Lung (tissue), 17 donors: ENCODE measurements at places on chromosomes 7 and 10. TPM values are rescaled to one million over a fixed set of nuclear protein-coding genes. Genes with fewer than 3 reads are reported as not detected.

DNA sequence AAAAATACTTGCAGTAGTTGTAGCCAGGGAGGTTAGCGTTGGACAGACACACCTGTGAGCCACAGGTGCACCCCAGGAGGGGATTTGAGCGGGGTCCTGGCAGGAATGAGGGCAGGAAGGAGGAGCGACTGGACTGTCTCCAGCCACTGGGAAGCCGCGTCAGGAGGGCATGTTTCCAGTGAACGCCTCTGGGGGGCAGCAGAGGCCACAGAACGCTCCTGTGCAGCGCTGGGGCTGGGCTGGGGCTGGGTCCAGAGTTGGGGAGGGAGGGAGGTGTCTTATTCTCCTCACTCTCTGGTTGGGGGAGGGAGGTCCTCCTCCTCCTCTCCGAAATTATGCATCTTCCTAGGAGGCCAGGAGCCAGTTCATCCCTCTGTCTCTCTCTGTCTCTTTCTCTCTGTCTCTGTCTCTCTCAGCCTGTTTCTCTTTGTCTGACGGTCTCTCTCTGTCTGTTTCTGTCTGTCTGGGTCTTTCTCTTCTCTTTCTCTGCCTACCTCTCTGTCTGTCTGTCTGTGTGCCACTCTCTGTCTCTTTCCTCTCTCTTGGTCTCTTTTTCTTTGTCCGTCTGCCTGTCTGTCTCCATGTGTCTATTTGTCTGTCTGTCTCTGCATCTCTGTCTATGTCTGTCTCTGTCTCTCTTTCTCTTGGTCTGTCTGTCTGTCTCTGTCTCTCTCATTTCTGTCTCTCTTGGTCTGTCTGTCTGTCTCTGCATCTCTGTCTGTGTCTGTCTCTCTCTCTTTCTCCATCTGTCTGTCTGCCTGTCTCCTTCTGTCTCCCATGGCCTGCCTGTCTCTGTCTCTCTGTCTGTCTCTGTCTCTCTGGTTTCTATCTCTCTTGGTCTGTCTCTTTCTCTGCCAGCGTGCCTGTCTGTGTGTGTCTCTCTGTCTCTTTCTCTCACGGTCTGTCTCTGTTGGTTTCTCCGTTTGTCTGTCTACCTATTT is 9.9 kb upstream of the PSMG3 start:
- DNase-seq, result peak; percentile 68

GRCh38 chr7:74216361-74216761 is 6.6 kb downstream of the LAT2 start:
- no peak for DNase-seq

DNA sequence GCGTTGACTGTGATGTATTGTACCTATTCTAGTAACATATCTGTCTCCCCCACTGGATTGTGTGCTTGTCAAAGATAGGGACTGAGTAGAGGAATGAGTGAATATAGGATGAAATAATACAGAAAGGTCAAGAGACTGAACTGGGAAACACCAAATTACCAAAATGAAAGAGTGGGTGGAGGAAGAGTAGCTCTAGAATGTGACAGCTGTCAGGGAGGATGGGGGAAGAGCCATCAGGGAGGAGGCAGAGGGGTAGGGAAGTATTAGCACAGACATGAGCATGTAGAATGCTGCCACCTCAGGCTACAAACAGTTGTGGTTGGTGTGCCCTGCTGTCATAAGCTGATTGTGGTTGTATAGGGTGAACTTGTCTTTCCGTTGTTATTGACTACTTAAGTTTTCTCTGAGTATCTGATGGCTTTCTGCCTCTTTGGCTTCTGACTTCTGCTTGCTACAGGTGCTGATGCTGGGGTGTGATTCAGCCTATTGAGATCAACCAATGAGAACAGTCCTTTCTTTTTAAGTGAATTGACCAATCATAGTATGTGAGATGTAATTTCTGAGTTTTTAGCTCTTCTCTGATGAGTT is 5.6 kb downstream of the CCSER2 start:
- no peak for DNase-seq

- DNase-seq, result peak; percentile 72
Observed at GRCh38 chr7:20778063-20778721, 8.5 kb downstream of the SP8 start.

GRCh38 chr10:124493214-124493882 is 31.7 kb downstream of the LHPP start:
- no peak for DNase-seq

GRCh38 chr10:59561477-59562121 is 148.1 kb downstream of the SLC16A9 start:
- peak; percentile 29 for DNase-seq

- peak; percentile 23 for DNase-seq
Observed at GRCh38 chr10:101301111-101301731, 52.7 kb upstream of the BTRC start.

NT5C3A gene
- 48.1 TPM for total RNA-seq

STEAP1 gene
- total RNA-seq, result 3.2 TPM

DNA sequence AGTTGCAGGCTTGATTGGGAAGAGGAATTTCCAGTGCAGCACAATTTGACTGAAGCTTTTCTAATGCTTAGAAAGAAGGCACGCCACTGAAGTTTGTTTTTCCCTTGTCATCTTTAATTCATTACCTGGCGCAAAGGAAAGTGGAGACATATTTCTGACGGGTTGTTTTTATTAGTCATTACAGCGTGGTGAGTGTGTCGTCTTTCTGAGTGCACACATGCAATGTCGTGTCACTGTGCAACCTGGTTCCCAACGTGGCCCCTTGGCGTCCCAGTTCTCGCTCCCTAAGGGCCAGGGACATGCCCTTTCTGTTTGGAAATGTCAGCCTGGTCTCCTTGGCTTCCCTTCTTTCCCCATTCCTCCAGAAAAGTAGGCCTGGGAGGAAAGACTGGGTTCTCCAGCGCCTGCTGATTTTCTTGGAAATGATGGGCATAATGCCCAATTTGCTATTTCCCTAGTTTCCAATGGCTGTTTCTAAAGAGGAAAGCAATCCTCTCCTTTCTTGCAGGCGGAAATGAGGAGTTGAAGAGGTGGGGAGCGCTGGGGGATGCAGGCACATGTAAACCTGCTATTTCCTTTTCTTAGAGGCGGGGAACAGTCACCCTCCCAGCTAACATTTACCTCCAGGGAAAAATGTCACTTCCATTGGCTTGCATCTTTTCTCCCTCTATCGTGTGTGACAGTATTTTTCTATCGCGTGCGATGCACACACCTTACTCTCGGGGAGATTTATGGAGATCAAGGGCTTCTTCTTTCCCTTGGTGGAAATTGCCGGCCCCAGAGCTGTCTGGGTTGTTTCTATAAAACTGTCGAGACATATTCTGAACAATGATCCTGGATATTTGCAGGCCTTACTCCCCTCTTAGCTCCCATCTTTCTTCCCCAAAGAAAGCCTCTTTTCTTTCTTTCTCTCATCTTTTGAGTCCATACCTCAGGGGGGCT is 249.8 kb downstream of the ARHGAP12 start:
- peak; percentile 23 for DNase-seq

- no peak for DNase-seq
Observed at GRCh38 chr10:70270952-70271351, 12.9 kb downstream of the NPFFR1 start.

FAM20C gene
- total RNA-seq, result 86.9 TPM

DNA sequence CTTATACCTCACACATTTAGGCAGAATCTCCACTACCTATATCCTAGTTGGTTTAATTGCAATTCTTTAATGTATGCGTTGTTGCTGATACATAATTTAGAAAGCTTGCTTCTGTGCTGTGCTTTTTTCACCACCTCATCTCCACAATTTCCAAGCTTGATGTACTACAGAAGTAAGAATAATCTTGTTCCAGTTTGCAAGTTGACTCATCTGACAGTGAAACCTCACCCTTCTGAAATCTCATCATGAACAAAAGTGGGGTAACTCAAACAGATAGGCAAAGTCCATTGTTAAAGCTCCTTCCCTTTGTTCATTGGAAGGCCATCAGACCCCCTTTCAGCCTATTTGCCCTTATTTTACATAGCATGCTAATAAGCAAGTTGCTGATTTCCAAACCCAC is 13.6 kb downstream of the EIF4EBP2 start:
- DNase-seq, result no peak

- peak; percentile 81 for DNase-seq
Observed at GRCh38 chr7:2796358-2797352, 47.5 kb downstream of the GNA12 start.

DNA sequence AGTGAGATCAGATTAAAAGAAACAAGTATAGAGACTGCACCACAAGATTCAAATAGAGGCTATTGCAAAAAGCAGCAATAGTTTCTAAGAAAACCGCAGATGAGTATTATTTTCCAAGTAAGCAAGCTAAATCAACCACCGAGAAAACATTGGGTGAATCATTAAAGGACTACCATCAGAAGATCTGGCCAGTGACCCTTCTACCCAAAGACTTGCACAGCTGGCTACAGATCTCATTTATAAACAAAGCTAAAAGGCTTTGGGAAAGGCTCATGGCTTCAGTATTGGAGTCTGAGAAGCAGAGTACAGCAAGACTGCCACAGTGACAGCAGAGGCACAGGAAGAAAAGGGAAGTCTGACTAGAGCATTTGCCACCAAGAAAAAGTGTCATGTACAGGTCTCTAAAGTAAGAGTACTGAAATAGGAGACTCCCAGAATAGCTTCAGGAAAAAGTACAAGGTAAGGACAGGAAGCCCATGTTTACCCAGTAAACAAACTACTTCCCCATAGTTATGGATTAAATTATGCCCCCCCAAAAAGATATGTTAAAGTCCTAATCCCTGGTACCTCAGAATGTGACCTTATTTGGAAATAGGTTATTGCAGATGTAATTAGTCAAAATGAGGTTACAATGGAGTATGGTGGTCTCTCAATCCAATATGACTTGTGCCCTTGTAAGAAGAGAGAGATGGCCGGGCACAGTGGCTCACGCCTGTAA is 19.0 kb downstream of the STEAP1 start:
- no peak for DNase-seq

CPA2 gene
- total RNA-seq, result 2.0 TPM

DNA sequence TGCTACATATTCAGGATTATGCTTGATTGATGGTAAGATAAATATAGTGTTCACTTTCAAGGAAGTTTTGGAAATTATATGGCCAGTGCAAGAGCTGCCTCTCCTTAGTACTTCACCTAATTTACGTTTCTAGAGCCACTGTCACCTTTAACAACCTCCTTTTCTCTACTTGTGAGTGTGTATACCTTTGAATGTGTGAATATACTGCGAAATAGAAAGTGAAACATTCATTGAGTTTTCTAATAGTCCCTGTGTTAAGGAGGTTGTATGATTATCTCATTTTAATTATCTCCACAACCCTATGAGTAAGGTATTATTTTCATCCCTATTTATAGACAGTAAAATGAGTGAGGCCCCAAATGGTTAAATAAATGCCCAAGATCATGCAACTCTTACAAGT is 1050.5 kb downstream of the XPNPEP1 start:
- no peak for DNase-seq

- DNase-seq, result peak; percentile 13
Observed at GRCh38 chr7:35420656-35421055, 166.8 kb upstream of the TBX20 start.

GRCh38 chr7:30814700-30815387 is 43.6 kb downstream of the MINDY4 start:
- peak; percentile 29 for DNase-seq

NUP42 gene
- 22.8 TPM for total RNA-seq
